ENCODE measurements at places on chromosomes 11 and 22.

DNA sequence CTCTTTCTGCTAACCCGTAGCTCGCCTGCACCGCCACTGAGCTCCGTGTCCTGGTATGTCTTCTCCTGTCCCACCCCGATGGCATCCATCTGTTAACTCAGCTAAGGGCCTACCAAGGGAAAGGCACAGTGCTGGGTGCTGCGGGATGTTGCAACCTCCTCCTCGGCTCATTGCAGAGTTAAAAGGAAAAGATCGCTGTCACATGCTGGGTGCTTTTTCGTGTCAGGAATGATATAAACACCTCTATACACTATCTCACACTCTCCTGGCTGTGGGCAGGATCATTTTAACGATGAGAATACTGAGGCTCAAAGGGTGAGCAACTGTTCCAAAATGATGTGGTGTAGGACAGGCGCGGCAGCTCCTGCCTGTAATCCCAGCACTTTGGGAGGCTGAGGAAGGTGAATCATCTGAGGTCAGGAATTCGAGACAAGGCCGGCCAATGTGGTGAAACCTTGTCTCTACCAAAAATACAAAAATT, 10.1 kb downstream of the TXN2 start:
- DNase-seq: no peak

DNA sequence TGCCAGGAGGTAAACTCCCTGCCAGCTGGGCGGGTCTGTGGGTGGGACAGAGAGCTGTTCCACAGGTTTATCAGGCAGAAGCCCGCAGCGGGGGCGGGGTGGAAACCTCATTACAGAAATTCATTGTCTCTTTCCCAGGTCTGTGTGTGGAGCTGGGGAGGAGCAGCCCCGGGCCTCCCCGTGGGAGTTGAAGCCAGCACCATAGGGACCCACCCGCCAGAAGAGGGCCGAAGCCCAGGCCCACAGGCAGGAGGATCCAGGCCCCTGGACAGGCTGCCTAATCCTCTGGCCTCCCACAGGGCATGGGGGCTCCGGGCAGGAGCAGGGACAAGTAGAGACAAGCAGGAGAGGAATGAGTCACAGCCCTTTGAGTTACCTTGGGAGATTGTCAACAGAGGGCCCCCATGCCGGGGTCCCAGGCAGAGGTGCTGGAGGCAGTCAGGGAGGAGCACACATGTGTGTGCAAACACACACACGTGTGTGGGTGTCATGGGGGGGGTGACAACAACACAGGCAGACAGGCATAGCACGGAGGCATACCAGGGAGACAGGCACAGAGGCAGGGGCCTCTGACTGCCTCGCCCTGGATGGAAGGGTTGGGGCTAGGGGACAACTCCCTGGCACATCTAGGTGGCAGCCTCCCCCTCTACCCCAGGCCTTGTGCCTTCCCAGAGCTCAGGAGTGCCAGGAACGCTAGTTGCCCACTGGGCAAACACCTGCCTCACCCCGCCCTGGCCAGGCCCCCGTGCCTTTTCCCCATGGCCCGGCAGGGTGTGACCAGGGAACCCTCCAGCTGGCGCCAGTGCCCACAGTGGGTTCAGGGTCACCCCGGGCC, 1.4 kb downstream of the CDC42BPG start:
- no peak for DNase-seq

- no peak for DNase-seq
These were observed 9.1 kb downstream of the CTSF start for GRCh38 chr11:66559142-66559865.

DNA sequence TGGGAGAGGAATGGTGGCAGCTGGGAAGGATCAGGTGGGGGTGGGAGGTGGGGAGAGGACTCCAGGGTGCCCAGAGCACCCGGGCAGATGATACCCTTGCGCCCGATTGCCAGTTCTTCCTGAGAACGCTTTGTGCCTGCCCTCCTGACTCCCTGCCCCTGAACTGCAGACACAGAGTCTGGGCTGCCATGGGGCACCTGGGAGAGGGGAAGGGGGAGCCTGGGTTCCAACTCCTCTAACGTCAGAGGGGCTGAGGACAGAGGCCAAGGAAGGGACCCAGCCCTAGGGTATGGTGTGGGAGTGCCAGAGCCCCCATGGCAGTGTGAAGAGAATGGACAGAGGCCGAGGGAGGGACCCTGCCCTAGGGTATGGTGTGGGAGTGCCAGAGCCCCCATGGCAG, 920 bp upstream of the KCNK7 start:
- no peak for DNase-seq

DNA sequence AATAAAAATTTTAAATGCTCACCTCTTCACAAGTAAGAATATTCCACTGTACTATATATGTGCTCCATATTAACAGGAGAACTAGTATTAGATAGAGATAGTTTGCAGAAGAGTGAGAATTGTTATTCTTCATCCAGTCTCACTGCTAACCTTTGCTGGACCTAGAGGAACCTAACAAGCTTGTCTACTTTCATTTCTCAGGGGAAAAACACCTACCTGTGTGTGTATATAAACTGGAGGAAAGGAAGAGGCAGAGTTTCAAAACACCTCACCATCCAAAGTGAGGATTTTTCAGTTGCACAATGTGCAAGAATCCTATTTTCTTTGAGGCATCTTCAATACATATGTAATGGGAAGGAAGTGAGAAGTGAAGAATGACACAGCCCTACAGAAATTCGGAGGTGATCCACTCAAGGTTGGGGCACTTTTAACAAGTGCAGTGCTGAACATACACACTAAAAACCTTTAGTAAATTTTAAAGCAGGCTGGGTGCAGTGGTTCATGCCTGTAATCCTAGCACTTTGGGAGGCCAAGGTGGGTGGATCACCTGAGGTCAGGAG, 52.4 kb downstream of the SYTL2 start:
- DNase-seq: no peak

- DNase-seq: no peak
These were observed 60.5 kb downstream of the COMMD9 start for GRCh38 chr11:36228689-36229088.

DNA sequence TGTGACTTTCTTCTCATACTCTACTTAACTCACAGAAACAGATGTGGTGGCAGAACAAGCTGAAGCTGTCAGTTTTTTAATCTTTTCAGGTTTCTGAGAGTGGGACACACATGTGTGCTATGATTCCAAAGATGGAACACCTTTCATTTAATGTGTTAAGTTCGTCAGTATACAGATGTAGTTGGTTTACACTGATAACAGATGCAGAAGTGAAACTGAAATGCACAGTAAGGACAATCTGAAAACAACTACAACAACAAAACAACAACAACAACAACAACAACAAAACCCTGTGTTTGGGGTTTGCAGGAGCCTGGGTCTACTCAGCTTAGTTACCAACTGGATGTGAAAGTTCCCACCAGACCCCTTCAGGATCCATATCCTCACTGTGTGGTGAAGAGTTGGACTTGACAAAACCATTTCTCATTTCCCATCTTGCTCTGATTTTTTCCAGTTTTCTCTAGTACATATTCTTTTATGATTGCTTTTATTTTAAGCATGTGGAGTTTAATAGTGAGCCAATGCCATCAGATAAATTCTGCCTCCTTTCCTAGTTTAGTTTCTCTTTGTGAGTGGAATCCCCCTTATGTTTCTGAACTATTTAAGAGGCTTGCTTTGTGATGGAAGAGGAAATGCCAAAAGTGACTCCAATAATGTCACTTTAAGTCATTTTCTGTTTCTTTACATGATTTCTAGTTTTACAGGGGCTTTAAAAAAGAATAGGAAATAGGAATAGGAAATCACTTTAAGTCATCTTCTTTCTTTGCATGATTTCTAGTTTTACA, 47.8 kb downstream of the ARHGAP42 start:
- no peak for DNase-seq

- DNase-seq: no peak
These were observed 15.3 kb downstream of the IL18BP start for GRCh38 chr11:72013765-72014711.

- no peak for DNase-seq
These were observed 45.3 kb upstream of the CD82 start for GRCh38 chr11:44519989-44520737.

- DNase-seq: peak; percentile 15
These were observed 10.7 kb upstream of the MRGPRX2 start for GRCh38 chr11:19071255-19071654.

- DNase-seq: no peak
These were observed 172.9 kb upstream of the DDI1 start for GRCh38 chr11:103863497-103863896.

DNA sequence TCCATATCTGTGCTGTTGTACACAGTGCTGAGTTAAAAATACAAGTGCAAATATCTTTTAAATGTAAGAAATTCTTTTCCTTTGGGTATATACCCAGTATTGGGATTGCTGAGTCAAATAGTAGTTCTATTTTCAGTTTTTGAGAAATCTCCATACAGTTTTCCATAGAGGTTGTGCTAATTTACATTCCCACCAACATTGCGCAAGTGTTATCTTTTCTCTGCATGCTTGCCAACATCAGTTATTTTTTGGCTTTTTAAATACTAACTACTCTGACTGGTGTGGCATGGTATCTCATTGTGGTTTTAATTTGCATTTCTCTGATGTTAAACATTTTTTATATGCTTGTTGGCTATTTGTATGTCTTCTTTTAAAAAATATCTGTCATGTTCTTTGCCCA, 6.5 kb downstream of the OR52E8 start:
- DNase-seq: no peak

DNA sequence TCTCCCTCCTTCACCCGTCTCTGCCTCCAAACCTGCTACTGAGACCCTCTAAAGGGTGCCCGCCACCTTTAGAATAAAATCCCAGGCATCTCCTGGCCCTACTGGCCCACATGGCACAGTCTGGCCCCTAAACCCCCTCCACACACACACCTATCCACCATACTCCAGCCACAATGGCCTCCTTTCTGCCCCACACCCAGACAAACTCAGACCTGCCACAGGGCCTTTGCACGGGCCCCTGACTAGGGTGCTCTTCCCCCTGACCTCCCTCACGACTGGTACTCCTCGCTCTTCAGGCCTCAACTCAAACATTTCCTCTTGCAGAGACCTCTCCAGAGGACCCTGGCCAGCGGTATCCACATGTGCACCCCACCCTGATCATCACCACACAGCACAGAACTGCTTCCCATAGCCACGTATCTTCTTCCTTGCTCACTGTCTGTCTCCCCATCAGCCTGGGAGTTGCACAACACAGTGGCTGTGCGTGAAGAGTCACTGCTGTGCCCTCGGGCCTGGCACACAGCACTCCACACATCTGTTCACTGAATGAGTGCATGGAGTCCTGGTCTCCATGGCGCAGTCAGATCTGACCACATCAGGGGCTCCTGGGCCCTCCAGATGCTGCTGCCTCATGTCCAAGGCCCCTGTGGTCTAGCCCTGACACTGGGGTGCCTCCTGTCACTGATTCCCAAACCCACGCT, 66.2 kb upstream of the TCF20 start:
- no peak for DNase-seq

- no peak for DNase-seq
These were observed 30.6 kb upstream of the DRD2 start for GRCh38 chr11:113505541-113506375.

GRCh38 chr11:34791780-34792542, 124.2 kb downstream of the APIP start:
- no peak for DNase-seq

DNA sequence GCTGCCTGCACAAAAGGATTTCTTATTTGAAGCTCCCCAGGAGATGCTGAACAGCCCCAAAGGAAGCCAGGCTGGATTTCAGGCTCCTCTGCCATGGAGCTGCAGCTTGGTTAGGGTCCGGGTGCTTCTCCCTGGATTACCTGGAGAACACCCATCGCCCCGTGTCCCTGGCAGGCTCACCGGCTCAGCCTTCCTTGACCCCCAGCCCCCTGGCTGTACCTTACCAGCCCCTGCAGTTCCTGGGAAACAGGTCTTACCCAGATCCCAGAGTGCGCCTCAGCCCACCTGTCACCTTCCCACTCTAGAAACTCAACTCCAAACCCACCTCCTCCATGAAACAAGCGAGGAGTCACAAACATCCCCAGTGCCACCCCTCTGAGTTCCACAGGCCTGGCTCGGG, 45.3 kb upstream of the CD5 start:
- DNase-seq: no peak

GRCh38 chr11:69771466-69771865, 3.7 kb downstream of the FGF4 start:
- no peak for DNase-seq

- DNase-seq: no peak
These were observed 184.2 kb downstream of the FAM76B start for GRCh38 chr11:95605271-95605940.

- DNase-seq: no peak
These were observed 83.1 kb upstream of the NCAM1 start for GRCh38 chr11:112878033-112878601.
